ENCODE measurements at places on chromosomes 7 and 10.

DNA sequence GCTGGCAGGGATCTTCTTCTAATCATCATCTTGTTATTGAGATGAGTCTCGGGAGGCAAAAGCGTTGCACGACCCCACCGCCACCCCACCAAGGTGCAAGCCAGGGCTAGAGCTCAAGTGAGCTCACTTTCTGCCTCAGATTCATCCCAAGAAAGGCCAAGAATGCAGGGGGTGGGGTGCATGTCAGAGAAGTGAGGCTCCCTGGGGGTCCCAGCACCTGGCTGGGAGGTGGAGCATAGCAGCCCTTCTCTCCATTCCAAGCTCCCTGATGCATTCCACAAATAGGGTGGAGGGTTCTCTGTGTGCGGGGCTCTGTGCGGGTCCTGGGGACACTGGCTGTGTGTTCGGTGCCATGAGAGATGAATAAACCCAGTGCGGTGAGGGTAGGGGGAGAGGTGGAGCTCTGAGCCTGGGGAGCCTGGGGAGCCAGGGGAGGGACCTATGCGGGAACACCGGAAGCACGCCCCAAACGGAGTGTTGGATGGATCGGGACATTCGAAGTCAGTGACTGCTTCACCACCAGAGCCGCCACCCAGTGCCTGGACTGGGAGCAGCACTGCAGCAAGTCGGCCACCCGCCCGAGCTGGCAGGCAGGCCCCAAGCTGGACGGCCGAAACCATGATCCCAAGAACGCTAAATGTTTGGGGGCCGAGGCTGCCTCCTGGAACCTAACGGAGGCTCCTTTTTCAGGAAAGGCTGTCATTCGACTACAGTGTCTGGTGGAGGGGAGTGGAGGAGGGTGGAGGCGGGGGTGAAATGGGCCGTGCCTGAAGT is 17.9 kb upstream of the HMX3 start:
- no peak for DNase-seq

- DNase-seq, result no peak
These were observed 155.6 kb downstream of the RAPGEF5 start for GRCh38 chr7:22201186-22201880.

DNA sequence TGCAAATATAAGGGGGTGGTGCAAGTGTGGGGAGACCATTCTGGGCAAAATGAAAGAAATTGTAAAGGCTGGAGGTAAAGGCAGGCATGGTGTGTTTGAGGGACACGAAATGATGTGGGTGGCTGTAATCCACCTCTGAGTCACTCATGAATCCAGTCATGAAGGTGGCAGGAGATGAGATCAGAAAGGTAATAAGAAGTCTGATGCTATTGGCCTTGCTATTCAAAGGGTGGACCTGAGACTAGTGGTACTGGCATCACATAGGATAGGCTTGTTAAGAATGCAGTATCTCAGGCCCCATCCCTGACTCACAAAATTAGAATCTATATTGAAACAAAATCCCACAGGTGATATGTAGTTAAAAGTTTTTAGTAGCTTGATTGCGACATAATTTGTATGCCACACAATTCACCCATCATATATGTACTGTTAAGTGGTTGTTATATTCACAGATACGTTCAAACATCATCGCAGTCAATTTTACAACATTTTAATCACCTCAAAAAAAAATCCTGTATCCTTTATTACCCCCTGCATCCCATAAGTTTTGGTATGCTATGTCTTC is 85.6 kb downstream of the ST8SIA6 start:
- no peak for DNase-seq

DNA sequence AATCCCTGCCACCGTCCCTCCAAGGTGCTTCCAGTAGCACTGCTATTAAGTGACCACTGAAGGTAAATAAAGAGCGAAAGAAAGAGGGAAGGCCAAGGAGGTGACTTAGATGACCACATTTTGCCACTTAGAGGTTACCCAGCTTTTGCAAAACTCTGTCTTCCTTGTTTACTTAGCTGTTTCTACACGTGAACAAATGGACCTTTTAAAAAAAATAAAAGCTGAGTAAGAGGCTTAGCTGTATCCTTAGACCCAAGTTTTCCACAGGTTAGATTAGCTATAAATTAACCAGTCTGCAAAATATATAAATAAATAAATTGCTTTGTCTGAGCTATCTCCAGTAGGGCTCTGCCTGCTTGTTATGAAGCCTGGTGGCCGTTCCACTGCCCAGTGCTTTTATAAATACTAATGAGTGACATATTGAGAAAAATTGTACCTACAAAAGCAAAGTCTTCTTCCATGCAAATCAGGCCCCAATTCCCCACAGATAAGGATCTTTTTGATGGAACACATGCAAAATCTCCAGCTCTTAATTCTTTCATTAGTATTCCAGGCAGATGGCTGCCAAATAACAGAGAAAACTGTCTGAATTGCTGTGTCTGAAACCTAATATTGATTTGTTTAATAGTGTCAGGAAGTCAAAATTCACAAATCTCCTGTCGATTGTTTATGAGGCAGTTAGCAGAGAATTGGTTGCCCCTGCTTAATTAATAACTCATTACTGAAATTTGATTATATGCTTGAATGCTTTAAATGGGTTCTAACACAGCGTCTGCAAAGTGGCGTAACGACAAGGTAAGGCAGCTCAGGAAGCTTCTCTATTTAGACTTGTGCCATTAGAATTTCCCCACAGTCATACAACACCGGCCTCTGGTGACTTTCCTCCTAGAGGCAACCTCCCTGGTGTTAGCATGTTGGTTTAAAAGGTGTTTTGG is 176.7 kb downstream of the EMX2 start:
- DNase-seq, result no peak

DNA sequence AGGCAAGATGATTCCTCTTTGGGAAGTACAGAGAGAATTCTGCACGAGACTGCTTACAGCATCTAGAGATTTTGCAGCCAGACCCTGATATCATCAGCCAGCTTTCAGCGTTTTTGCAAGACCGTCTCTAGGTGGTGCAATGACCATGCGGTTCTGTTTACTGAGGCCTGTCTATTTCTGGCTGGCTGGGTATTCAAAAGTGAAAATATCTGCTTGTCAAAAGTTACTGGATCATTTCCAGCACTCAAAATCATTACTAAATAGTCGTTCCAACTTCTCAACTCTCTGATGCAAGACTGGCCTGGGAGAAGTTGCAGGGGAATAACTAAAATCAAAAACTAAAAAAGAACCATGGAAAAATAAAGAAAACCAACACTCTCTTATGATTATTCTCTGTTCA is 240.1 kb downstream of the ELMO1 start:
- no peak for DNase-seq

- no peak for DNase-seq
These were observed 20.5 kb upstream of the ZNF273 start for GRCh38 chr7:64882341-64883112.

DNA sequence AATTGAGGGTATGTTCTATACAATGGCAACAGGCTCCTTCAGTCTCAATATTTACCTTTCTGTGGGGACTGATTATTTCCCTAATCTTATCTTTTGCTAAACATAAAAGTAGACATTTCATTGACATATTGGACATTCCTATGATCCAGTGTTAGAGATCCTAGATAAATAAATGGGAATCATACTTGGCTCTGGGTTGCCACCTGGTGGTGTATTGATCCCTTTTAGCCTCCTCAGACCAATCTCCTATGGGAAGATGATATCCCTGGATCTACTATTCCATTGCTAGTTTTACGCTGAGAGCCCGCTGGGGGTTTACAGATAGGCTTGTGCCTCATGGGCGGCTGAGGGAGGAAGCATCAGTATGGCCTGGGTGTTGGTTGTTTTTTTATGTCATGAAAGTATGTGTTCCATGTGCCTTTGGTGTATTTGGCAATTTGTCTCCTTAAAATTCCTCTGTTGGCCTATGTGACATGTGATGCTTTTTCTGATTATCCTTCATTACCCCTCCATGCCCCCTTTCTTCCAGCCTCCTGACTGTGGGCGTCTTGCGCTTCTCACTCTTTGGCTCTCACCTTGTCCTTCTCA is 18.8 kb downstream of the CELF2 start:
- no peak for DNase-seq

DNA sequence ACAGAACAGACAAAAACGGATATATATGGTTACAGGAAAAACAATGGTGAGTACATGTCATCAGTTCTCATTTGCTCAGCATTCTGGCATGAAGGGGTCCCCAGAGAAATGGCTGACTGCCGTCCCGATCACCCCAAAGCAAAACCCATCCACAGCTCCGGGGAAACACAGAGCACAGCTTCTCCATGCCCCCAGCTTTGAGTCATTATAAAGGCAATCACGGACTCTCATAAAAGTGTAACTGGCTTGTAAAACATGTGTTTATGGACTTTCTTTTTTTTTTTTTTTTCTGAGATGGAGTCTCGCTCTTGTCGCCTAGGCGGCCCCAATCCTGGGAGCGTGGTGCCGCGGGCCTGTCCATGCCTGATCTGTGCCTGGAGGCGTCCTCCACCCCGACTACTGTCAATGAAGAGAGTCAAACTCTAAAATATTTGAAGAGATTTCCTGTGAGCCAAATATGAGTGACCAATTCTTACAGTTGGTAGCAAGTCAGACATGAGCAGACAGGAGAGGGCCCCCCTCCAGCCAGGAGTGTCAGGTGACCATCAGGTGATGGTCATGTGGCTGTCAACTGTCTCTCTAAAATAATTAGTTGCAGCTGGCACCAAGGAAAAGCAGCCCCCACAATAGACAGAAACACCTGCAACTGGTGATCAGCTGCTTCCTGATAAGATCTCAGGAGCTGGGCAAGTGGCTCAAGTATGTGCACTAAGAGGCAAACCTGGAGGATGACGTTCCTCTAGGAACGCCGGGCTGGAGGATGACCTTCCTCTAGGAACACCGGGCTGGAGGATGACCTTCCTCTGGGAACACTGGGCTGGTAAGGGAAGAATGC is 21.7 kb upstream of the NOM1 start:
- no peak for DNase-seq

DNA sequence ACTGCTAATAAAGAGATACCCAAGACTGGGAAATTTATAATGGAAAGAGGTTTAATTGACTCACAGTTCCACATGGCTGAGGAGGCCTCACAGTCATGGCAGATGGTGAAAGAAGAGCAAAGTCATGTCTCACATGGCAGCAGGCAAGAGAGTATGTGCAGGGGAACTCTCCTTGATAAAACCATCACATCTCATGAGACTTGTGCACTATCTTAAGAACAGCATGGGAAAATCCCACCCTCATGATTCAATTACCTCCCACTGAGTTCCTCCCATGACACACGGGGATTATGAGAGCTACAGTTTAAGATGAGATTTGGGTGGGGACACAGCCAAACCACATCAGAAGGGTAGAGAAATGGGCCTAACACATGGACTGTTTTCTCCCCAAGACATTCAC is 156.3 kb downstream of the CCDC71L start:
- DNase-seq, result no peak

DNA sequence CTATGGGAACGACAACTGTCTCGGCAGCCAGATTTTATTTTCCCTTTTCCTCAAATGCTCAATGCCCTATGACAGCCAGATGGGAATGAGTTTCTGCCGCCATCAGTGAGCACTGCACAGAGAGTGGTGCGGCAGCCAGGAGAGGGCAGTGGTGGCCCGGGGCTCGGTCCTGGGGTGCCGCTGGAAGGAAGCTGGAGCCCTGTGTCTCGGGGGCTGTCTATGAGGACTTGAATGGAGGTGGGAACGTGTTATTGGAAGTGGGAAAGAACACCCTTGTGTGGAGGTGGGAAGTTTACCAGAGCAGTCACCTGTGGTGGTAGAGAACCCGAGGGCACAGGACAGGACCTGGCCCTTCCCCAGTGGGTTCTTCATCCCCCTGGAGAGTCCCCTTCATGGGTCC is 35.8 kb downstream of the JAKMIP3 start:
- DNase-seq, result no peak

DNA sequence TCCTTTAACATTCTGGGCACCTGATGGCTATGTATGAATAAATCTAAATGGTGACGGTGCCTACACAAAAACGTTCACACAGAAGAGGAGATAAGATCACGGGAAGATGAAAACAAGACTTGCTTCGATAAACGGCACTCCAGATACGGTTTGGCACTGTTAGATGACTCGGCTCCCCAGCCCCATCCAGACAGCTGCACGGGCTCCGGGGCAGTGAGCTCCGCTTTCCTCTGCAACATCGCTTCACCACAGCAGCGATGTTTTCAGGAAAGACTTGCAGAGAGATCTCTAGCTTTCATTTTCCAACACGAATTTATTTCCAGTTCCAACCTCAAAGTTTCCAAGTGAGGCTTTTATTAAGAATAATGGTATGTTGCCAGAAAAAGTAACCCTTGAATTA is 132.1 kb downstream of the KLF6 start:
- no peak for DNase-seq

DNA sequence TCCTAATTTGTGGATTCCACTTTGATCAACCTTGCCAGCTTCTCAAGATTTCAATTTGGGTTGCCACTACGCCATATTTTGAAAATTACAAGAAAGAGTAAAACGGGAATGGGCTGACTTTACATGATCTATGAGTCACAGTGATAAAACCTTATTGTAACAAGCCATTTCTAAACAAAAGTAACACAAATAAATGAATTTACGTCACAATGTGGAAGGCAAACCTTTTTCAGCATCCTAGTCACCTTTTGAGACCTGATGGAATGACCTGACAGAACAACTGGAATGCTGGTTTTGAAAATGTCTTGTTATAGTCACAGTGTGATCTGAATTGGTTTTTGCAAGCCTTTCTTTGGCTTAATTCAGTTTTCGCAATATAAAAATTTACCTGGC is 85.9 kb downstream of the CDK6 start:
- no peak for DNase-seq

DNA sequence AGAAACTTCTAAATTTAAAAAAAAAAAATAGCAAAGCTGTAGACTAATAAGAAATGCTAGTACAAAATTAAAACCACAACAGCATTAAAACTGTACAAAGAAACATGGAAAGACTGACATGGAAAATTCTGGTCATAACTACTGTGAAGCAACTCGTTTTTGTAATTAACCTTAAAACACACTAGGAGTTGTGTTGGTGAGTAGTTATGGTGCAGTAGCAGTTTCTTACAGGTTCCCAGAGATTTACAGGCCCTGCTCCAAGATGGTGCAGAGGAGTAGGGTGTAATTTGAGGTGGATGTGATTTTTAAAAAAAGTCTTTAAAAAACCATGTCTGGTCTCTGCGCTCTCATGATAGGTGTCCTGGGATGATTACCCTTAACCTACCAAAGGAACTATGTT is 31.0 kb downstream of the TNKS2 start:
- DNase-seq, result no peak

DNA sequence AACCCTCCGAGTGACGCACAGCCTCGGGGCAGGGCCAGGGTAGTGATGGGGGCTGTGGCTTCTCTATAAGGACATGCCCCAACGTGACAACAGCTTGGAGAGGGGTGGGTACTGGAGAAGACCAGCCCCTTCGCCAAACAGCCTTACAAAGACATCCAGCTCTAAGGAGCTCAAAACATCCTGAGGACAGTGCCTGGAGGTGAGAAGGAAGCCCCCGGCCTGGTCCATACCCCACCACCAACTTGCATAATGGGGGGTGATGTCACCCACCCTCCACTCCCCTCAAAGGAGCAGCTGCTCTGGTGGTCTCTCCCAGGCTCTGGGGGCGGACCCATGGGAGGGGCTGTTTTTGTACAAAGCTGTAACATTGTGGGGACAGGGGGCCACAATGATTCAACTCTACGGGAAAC is 15.1 kb downstream of the PRSS2 start:
- DNase-seq, result peak; percentile 56

Data from CD8-positive, alpha-beta memory T cell (primary cell).